Prostate gland (tissue), 2 donors: ENCODE measurements at places on chromosomes 7 and 10. TPM values are rescaled to one million over a fixed set of nuclear protein-coding genes. Genes with fewer than 3 reads are reported as not detected.

NPSR1 gene
- total RNA-seq = not detected

ENTPD1 gene
- total RNA-seq = 9.3 TPM

PON2 gene
- 65.5 TPM for total RNA-seq

SRGN gene
- total RNA-seq = 29.1 TPM

NKX6-2 gene
- 5.0 TPM for total RNA-seq

SPDYE2B gene
- total RNA-seq = not detected

CCDC146 gene
- 21.4 TPM for total RNA-seq

CPA2 gene
- total RNA-seq = not detected

GRID1 gene
- total RNA-seq = 1.0 TPM

SLC26A3 gene
- 0.91 TPM for total RNA-seq

DNA sequence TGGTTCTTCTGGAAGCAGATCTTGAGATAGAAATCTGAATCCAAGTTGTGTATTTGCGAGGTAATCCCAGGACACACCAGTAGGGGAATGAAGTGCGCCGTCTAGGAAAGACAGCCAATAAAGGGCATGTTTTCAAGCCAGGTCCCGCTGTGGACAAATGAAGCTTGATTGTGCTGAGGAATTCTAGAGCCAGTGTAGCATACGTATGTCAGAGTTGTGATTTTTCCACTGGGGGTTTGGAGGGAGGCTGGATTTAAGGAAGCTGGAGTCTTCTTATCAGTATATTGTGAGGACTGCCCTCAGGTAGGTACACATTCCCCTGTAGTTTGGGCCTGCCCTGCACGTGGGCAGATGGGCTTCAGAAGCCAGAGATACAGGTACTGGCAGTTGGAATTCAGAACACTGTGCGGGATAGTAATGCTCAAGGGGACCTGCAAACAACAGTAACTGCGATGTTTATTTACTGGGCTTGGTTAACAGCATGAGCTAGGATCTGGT is 50.9 kb downstream of the GALNT11 start:
- no peak for DNase-seq

DNA sequence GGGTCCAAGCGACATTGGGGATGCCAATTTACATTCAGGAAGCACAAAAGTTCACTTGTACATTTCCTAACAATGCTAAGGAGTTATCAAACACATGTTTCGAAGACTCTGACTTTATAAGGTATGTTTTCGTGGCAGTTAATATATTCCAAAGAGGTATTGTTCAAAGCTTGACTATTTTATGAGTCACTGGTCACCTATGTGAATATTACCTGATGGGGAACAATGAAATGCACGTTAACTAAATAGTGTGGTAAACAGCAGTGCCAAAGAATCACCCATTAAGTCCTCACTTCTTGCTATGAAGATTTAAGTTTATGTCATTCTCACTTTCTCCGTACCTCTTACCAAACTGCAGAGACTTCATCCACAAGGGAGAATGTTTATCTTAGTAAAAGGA is 550.2 kb downstream of the SORCS1 start:
- DNase-seq = no peak

- no peak for DNase-seq
Measured at GRCh38 chr10:31635415-31636065, 293.1 kb downstream of the ARHGAP12 start.

- DNase-seq = no peak
Measured at GRCh38 chr10:12629767-12630165, 280.4 kb downstream of the CAMK1D start.

GRCh38 chr10:99926925-99927720 is 82.6 kb downstream of the DNMBP start:
- DNase-seq = peak; percentile 26

DNA sequence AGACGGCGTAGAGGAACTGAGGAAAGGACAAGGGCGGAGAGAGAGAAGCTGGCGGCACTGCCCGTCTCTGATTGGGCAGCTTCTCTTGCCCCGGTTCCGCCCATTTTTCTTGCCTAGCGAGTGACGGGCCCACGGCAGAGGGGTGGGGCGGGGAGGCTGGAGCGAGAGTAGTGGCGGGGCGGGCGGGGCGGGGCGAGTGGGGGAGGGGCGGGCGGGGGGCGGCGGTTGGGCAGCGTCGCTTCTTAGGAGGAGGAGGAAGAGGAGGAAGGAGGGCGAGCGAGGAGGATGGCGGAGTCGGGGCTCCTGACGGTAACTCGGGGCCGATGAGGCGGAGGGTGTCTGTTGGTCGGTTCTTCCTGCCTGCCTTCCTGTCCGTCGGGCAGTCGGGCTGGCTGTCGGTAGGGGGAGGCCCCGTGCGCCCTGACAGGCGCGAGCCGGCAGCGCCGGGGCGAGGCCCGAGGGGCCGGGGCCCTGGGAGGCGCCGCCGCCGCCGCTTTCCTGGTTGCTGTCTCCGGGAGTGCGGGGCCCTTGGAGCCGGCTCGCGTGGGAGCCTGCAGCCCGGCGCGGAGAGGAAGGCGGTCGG is at the start of gene SHOC2:
Gene SHOC2 (plus strand): TSS at position 256 of the 583 bp plus-strand sequence. CDS start 44,755 bp downstream, outside the sequence.
- peak; percentile 99 for DNase-seq

DNA sequence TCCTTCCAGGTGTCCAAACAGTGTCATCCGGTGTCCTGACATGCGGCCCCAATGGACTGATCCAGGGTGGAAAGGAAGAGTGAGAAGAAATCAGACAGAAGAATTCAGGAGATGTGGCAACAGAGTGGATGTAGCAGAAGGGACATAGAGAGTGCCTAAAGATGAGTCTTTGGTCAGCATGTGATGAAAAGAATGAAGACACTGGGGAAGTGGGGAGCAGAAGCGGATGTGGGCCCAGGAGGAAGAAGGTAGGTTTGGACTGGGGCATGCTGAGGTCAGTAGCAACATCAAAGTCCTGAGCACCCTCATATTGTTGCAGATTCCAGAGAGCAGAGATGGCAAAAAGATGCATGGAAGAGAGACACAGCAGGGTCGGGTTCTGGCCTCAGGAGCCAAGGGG is 71.8 kb upstream of the STEAP1B start:
- DNase-seq = no peak

- no peak for DNase-seq
Measured at GRCh38 chr7:110804501-110804900, 286.4 kb upstream of the LRRN3 start.

DNA sequence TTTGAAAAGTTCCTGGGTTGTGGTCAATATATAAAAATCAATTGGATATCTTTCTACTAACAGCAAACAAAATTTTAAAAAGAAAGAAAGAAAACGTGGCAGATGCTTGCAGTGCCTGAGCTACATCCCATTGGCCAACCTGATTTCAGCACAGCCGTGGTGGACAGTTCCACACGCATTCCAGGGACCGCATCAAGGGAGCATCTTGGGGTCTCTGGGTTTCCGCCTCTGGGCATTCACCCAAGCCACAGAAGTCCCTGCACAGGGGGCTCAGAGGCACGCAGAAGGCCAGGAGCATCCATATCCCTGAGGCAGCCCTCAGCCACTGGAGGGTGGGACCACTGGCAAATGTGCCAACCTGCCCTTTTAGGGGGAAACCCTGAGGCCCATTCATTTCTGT is 254.5 kb upstream of the RNF32 start:
- DNase-seq = no peak

DNA sequence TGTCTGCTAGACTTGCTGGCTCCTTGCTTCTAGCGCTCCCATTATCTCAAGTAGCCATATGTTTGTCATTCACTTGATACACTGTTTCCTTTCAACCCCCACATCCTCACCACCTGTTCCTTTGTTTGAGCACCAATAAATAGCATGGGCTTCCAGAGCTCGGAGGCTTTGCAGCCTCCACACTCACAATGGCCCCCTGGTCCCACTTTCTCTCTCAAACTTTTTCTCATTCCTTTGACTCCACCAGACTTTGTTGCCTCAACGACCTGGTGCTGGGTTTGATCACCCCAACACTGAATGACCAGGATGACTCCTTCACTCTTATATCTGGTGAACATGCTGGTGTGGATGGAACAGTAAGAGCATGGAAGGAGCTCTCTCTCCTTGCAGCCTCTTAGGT is 114.5 kb upstream of the TRIM24 start:
- DNase-seq = no peak

DNA sequence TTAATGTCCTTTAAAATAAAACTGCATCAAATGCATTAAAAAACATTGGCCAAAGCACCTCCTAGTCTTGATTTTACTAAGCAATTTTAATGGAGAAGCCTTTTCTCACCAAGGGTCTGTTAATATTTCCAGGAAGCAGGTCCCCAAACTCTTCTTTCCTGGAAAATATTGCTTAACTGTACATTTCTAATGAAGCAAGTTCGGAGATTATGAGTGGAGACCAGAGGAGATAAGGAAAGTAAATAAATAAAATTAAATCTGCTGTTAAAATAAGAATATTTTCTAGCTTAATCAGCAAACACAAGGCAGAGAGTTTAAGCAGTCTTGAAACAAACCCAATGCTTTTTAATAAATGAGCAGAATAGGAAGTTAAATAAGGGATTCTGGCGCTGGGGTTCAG is 322.4 kb downstream of the PTEN start:
- DNase-seq = no peak

DNA sequence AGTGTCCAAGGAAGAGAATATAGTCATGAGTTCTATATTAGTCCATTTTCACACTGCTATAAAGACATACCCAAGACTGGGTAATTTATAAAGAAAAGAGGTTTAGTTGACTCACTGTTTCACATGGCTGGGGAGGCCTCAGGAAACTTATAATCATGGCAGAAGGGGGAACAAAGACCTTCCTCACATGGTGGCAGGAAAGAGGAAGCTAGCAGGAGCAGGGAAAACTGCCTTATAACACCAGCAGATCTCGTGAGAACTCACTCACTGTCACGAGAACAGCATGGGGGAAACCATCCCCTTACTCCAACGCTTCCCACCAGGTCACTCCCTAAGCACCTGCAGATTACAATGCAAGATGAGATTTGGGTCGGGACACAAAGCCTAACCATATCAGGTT is 139.0 kb upstream of the ZNF438 start:
- DNase-seq = no peak

DNA sequence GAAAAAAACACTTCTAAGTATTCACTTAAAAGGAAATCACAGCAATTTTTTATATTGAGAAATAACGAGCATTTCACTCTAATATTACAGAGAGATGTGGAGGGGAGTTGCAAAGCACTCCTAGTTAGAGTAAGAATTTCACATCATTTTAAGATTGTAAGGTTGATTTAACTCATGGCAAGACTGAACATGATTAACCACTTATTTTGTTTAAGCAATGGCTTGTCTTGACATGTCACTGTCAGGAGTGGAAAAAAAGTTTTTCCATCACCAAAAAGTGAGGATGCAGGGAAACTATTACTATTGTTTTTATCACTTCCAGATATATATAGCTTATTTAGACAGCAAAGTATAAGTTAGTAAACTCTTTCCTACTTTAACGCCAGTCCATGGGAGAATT is 27.1 kb downstream of the CD36 start:
- no peak for DNase-seq

DNA sequence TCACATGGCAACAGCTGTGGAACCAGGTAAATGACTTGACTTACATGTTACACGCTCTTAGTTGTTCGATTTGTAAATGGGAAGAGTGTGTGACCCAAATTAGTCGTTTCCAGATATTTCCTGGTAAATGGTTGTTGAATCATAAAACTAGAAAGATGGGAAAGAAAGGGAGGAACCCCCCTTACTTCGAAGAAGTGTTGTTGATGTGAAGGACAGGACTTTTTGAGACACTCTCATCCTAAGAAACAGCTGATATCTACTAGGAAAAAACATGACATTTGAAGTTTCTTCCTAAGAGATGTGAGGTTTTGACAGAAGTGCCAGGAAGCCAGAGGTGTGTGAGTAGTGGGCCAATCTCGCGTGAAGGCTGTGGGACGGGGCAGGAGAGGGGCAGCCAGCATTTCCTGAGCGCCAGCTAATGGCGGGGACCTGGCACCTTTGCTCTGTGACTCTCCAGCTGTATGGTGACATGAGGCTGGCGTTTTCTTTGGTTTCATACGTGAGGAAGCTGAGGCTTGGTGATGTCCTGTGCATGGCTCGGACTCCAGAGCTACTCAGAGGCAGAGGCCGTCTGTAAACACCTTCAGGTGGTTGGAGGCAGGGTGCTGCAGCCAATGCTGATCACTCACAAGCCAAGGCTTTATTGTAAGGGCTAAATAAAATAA is 53.7 kb downstream of the IKZF1 start:
- DNase-seq = no peak

DNA sequence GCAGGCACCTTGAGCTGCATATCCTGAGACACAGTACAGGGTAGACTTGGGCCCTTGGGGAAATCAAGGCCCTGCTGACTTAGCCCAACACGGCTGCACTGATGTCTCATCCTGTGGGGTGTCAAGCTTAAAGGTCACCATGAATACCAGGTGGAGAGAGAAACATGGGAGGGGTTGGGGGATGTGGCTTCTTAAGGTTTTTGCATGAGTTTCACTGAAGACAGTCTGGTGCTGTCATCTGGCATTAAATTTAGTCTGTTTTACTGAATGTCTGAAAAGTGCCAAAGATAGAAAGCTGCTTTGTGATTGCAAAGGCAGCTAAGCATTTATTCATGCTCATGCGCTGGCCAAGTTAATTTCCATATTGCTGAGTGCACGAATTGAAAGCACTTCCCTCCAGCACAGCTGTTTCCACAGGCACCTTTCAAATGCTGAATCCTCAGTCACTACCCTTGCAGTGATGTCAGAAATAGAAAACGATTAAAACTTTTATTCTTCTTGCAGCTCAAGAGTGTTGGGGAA is 102.1 kb downstream of the OSBPL3 start:
- no peak for DNase-seq
